ENCODE measurements at places on chromosomes 3 and 15.

- DNase-seq: no peak
Observed at GRCh38 chr15:66019826-66020398, 150.6 kb downstream of the RAB11A start.

- no peak for DNase-seq
Observed at GRCh38 chr15:65766422-65767263, 25.4 kb downstream of the DENND4A start.

DNA sequence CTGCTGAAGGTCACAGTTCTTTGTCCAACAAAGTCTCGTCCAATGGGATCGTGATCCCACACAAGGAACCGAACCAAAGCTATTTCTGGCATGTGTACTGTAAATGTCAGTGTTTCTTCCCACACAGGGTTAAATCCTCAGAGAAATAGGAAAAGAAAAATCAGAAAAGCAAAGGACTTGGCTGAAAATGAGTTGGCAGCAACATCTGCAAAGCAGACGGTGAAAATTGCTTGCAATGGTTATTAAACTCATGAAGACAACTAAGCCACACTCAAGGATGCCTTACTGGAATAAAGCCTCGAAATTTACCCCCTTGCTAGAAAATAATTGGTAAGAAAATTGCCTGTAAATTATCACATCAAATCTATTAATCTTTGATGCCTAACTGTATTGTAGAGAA is 195.2 kb upstream of the STRIT1 start:
- DNase-seq: no peak

DNA sequence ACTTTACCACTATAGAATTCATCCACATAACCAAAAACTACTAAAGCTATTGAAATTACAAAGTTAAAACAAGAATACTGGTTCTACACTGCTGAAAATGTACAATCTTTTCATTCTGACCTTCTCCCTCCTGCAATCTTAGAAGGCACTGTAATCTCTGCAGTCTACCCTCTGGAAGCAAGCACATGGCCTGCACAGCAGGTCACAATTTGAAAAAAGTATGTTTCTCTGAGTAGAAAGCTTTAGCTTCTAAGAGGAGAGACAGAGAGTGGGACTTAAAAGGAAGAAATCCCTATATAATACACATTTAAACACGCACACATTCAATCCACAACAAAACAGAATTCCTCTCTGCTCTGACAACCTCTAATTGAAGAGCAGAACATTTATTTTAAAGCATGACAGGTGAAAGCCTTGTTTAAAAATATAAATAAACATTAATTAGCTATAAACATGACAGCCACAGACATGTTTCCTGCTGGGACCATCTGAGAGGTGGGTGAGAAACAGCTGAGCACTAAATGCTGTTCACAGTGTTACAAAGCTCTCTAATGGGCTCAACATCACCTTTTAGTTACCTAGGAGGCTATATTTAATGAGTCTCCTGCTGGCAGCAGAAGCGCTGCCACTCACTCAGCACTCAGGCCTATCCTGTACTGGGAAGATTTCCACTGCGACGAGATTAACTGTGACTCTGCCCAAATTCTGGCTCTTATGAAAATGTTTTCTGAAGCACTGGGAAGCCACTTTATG is 447.4 kb downstream of the AGBL1 start:
- no peak for DNase-seq
